ENCODE measurements at places on chromosomes 13 and 19.

- DNase-seq, result no peak
Observed at GRCh38 chr13:97403893-97404750, 29.8 kb upstream of the RAP2A start.

DNA sequence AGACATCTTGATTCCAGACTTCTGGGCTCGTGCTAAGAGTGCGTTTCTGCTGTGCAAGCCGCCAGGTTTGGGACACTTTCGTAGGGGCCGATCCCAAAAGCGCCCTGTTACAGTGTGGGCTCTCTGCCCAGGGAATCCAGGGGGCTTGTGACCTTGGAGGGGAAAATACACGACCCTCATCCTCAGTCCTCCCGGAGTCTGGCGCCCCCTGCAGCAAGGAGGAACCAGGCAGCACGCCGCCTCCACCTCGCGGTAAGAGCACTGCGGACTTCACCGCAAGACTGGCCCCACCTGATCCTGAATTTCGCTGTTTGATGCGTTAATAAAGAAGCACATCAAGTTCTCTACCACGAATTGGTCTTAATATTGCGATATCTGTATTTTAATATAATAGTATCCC, 5.2 kb downstream of the POLRMT start:
- peak; percentile 77 for DNase-seq

DNA sequence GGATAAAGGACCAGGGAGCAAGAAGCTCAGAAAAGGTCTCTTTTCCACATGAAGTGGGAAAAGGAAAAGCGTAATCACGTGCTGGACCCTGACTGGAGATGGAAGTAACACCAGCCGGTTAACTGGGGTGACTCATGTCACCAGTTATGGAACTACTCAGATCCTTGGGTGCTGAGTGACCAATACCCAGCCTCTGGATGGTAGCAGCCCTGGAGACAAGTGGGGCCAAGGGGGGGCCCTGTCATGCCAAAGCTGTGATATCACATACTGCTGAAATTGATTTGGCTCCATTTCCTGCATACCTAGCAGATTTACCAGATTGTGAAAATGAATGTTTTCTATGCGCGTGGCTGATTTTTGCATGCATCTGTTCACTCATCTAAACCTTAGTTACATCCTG, 158.9 kb downstream of the ZIC5 start:
- no peak for DNase-seq

DNA sequence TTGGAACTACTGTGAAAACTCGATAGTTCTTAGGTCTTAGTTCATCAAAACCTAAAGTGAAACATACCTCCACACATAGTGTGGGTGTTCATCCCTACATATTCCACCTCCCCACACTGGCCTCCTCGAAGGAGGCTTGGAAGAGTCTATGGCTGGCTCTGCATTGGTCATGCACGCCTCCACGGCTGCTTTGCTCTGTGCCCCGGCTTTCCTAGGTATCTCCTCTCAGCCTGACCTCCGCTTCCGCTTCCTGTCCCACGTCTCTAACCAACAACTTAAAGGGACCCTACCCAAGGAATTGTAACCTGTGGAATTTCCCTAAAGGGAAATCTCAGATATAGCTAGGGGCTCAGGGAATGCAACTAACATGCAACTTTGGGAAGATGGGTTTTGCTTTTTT, 79.7 kb upstream of the MBNL2 start:
- peak; percentile 44 for DNase-seq

DNA sequence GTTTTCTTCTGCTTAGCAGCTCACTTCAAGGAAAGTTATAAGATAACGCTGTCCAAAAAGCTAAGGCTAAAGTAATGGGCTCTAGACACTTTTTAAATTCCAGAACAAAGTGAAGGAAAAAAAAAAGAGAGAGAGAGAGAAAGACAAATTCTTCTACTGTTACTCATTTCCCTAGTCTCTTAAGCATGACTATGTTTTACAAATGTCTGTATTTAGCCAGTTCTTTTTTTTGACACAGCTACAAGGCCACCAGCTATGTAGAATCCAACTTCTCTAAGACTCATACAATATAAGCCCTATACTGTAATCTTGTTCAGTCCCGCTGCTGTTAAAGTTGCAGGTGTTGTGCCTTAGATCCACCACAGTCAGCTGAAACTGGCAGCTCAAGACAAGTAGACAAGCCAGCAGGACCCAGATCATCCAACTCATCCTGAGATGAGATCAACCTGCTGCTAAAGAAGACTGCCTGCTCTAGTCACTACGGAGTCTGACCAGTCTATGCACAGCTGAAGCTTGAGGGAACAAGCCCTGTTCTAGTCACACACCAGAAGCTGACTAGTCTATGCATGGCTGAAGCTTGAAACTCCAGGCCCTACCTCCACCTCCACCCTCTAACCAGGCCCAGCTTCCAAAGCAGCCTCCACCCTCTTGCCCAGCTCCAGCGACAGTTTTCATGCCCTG, 10.3 kb upstream of the ZNF83 start:
- DNase-seq, result no peak

DNA sequence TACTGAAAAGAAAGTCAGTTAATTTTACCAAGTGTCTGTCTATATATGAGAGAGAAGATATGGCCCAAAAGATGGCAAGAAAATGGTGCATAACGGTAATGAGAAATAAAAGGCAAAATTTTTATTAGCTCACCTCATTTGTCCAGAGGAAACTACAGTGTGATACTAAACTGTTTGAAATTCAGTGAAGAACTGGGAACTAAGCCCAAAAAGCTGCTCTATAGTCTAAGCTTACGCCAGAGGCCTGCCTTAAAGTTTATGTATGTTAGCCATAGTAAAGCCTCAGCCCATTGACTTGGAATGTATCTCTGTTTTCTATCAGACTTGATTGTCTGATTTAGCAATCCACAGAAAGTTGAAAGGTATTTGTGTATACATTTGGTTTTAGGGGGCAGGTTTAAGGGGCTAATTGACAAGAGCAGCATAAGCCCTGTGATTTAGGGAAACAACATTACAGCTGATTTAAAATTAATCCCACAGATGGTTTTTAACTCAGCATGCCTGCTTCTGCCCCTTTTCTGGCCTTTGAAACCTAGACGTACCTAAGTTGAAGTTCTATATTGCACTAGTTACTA, 91.0 kb upstream of the MAB21L1 start:
- no peak for DNase-seq

- DNase-seq, result peak; percentile 31
Observed at GRCh38 chr19:6822311-6822670, 49.8 kb downstream of the VAV1 start.

DNA sequence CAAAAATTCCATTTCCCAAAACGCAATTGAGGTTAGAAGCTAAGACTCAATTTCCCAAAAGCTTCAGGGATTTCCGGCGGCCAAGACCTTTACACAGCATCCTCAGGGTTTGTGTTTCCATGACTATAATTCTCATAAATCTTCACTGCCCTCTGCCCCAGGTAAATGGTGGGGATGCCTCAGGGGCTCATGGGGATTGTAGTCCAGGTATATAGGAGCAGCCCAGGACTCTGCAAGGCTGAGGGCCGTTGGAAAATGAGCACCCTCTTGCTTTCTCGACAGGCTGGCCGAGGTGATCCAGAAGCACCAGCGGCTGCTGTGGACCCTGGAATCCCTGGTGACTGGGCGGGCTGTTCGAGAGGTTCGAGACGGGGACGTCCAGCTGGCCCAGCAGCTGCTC, 6.4 kb downstream of the ALDH16A1 start:
- DNase-seq, result no peak

DNA sequence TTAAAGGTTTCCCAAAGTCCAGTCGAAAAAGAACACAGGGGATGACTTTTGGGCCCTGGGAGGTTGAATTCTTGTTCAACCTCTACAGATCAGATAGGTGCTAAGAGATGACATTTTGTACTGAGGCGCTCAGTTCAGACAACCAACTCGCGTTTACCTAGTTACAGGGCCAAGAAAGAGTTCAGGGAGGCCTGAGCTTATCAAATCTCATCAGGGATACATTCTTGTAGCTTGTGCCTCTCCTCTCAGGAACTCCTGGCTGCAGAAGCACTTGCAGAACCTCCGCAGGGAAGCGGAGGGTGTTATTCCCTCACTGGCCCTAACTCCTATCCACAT, 825 bp downstream of the ZNF776 start:
- no peak for DNase-seq

GRCh38 chr19:14408491-14409145, 10.5 kb downstream of the DDX39A start:
- no peak for DNase-seq

DNA sequence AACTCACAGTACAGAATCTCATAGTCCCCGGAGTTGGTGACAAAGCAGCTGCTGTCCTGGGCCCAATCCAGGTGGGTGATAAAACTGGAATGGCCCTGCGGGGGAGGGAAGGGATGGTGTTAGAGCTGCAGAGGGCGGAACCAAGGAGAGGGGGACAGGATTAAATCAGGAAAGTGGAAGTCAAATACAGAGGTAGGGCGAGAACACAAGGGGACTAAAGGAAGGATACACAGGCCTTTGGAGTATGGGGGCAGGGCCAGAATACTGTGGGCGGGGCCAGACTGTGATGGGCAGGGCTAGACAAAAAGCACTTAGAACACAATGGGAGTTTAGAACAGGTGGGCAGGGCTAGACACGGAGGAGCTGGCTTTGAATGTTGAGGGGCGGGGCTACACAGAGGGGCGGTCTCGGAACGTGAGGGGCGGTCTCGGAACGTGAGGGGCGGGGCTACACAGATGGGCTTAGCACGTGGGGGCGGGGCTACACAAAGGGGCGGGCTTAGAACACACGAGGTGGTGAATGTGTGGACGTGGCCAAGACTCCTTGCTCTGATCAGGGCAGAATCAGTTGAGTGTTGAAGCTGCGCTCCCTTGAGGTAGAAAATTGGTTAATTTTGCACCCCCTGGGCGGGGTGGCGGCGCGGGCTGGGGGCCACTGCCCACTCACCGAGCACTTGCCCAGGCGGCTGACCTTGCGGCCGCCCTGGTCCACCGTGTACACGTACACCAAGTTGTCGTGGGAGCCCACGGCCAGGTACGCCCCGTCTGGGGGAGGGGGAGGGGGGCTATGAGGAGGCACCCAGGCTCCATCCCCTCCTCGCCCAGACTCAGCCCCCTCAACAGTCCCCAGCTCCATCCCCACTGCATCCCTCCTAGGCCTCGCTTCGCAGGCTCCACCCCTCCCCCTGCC, 14.0 kb upstream of the GPR4 start:
- peak; percentile 95 for DNase-seq

- DNase-seq, result no peak
Observed at GRCh38 chr13:112783135-112783977, 93.5 kb downstream of the ATP11A start.

DNA sequence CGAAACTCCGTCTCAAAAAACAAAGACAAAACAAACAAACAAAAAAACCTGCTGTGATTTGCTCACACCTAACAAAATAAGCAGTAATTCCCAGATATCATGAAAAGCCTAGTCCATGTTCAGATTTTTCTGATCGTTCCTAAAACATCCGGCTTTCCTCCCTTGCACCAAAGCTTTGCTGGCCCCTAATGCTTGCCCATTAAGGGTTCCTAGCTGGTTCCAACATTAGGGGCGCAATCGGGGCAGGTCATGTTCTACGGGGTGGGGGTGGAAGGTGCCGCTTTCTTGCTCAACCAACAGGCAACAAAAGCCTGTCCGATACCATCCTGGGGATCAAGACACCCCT, 25.5 kb upstream of the FXYD3 start:
- DNase-seq, result no peak

GRCh38 chr19:33904681-33905080, 108.0 kb downstream of the KCTD15 start:
- DNase-seq, result peak; percentile 39

GRCh38 chr13:99307247-99307646, at the start of gene GPR183:
TSS of gene GPR183 (minus strand) at chr13:99307399. CDS start at chr13:99296145, 11,254 bp downstream.
- no peak for DNase-seq

- DNase-seq, result no peak
Observed at GRCh38 chr13:102878481-102878880, 32.6 kb downstream of the ERCC5 start.

- no peak for DNase-seq
Observed at GRCh38 chr13:110984381-110984780, 69.5 kb upstream of the ANKRD10 start.

- peak; percentile 93 for DNase-seq
Observed at GRCh38 chr19:14432791-14433553, at the start of gene PKN1. TSS of gene PKN1 (plus strand) at chr19:14433306. CDS start at chr19:14433522, 216 bp downstream.

DNA sequence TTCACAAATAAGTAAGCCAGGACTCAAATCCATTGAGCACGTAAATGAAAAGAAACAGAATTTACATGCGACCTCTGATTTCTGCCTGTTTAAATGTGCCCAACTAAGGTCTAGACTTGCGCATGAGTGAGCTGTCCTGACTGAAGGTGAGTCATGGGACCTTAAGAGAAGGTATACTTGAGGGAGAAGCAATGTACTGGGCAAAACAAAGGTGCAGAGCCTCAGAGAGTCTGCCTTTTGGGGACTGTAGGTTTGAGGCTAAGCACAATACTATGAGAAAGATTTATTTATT, 45.8 kb downstream of the UFM1 start:
- no peak for DNase-seq

GRCh38 chr19:48530066-48530720, 18.6 kb upstream of the LMTK3 start:
- no peak for DNase-seq

- no peak for DNase-seq
Observed at GRCh38 chr19:4379383-4380253, 20.7 kb downstream of the SH3GL1 start.

GRCh38 chr19:7494416-7495098, 5.7 kb upstream of the PEX11G start:
- no peak for DNase-seq

DNA sequence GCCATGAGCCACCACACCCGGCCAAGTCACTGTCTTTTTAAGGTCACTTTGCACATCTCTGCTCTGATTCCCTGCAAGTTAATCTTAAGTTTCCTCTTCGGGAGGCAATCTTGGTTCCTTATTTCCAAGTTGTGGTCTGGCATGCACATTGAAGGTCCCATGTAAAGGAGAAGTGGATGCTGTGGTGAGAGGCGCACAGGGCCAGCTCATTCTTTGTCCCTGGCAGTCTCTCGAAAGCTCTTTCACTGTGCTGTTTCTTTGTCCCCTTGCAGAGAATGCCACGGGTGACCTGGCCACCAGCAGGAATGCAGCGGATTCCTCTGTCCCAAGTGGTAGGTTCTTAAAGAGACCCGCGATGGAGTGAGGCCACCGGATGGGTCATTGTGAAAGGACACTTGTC, 16.4 kb upstream of the C19orf33 start:
- no peak for DNase-seq

DNA sequence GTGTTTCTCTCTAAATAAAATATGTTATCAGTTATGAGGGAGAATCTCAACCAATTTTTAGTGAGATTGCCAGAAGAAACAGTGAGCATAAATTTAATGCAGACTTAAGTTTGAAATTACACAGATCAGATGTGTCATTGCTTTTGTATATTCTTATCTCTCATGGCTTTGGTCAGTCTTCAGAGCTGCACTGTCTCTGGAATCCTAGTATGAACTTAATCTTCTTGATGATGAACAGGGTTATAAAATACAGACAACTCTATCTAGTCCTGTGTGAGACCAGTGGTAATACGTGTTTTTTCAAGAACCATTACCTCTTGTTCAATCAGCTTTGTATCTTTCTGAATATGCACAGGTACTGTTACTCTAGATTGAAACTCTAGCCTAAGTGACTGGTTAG, 528.0 kb downstream of the DACH1 start:
- no peak for DNase-seq

DNA sequence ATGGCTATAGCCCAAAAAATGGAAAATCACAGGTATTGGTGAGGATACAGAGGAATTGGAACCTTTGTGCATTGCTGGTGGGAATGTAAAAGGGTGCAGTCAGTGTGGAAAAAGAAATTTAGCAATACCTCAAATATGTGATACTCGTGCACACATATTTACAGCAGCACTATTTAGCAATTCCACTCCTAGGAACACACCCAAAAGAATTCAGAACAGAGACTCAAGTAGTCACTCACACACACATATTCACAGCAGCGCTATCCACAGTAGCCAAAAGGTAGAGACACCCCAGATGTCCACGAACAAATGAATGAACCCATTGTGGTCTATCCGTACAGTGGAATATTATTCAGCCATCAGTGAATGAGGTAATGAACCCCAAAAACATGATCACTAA, 114.0 kb downstream of the COL4A2 start:
- DNase-seq, result no peak

Measured in iPS-NIHi11 (cell line).